Esophagus squamous epithelium (tissue), 5 donors: ENCODE measurements at places on chromosomes 6 and 20.

DNA sequence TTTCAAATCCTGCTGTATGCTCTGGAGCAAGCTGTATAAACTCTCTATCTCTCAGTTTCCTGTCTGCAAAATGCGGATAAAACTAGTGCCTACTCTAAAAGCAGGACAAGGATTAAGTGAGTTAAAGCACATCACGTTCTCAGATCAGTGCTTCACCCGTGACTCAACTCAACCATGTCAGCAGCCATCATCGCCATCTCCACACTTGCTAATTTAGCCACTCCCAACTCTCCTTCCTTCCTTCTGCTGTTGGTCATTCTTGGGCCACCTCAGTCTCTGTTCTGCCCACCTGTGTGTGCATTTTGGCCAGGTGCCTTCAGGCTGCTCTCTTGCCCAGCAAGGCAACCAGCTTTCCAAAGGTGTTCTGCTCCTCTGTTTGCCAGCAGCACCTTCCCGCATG is 260.0 kb upstream of the CDYL start:
- no peak for DNase-seq

GRCh38 chr20:63005862-63006539 is 763 bp downstream of the BHLHE23 start:
- no peak for DNase-seq

DNA sequence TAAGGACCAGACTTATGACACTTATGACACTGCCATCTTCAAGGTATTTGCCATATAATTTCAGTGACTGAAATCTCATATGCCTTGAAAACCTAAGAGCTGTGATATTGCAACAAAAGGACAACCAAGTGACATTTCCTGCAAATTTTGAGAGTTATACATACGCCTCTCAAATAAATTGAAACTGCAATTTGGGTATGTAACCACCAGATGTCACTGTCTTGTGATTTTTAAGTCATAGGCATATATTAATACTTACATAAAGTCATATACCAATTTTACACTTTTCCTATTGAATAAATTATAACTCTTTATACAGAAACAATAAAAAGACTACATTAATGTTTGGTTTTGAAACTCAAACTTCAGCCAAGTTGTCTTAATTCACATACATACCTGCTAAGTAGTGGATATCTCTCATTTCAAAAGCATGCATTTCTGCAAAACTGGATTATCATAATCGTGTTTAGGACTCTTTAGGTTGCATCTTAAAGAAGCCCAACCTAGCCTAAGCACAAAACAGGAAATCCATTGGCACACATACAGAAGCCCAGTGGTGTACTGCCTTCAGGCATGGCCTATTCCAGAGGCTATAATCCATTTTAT is 180.2 kb downstream of the PACRG start:
- DNase-seq, result no peak

GRCh38 chr20:11207749-11208502 is 534.1 kb upstream of the JAG1 start:
- DNase-seq, result no peak

DNA sequence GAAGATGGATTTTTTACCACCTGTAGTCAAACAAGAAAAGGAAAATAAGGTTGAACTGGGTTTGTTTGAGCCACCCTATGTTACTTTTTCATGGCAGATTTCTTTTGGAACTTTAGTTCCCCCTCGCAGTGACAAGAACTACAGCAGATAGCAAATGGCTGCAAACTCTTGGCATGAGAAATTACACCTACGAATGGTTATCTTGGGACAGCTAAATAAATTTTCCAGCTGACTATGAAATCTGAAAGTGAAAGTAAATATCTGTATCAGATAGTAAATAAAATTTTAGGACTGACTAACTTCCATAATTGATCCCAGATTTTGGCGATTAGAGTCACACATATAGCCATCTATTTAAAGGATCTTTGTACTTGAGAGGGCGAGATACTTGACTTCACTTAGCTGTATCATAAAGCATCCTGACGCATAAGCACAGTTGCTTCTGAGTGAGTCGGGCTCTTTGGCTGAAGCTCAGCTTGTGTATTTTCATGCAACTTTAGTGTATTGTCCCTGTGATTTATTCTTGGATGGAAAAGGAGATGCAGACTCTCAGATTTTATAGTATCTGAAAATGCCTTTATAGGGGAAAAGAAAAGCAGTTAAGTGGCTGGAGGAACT is 125.3 kb upstream of the B3GAT2 start:
- DNase-seq, result no peak
